ENCODE measurements at places on chromosomes 6 and 20.

GRCh38 chr20:37377346-37378081 lies 31.6 kb downstream of the SRC start:
- no peak for DNase-seq

DNA sequence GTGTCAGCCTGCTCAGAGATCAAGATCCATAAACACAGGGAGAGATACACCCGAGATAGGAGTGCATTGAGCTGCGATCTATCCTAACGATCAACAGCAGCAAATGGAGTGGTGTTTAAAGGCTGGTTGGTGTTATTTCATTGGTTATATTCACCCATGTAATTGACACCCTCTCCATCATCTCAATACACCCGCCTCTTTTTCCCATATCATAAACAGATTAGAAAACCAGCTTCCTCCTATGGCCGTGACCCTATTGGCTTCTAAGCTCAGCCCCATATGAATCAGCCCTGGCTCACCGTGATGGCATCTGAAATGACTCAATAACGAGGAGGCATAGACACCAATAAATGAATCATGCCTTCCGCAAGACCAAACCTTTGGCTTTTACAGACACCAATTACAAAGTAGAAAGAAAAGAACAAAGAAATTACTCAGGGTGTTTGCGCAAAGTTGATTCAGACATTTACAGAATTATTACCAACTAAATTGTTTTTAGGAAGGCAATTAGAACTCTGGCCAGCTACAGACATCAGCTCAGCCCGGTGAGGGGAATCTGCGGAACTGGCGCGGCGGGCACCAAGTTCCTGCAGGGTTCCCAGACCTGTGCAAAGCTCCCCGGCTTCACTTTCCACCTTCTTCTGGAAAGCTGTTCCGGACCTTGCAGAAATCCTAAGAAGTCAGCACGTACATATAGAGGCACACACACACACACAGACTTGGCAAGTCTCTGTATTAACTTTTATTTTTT lies 11.5 kb downstream of the PMEPA1 start:
- peak; percentile 91 for DNase-seq

DNA sequence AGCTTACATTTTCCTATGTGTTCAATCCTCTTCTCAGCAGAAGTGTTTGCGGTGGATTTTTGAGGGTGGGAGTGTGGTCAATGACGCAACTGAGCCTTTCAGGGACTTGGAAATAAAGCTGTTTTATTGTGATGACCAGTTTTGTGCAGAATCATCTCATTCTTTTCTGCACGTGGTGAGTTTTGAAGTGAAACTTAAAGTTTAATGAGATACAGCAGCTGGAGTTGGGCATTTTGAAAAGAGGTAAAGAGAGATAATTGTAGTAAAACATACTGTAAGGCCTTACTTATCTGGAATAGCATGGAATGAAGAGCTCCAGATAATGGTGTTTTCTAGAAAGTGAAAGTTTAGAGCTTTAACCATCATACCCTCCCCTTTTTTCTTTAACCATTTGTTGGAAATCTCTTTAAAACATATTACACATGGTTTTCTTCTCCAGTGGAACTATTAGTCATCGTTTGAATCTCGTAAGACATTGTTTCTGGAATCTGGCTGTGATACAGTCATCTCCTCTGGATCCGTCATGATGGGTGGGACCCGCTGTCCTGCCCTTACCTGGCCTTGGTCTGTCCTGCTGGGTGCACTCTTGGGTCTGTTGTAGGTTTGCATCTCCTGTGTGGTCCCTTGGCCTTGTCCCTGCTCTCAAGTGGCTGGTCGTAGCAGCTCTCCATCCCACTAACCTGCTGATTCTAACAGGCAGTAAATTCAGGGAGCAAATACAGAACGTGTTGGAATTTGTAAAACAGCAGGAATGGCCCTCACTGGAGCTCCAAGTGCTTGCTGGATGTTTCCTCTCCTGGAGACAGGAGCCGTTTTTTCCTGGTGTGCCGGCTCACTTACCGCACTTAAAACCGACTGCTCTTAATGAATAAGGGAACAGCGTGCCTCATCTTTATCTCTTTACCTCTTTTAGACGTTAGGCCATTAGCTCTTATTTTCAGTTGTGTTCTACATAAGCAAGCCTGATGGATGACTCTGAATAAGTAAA lies 29.8 kb downstream of the UST start:
- DNase-seq, result peak; percentile 85

- DNase-seq, result no peak
These were observed 173.0 kb downstream of the PLCB4 start for GRCh38 chr20:9241721-9242427.

DNA sequence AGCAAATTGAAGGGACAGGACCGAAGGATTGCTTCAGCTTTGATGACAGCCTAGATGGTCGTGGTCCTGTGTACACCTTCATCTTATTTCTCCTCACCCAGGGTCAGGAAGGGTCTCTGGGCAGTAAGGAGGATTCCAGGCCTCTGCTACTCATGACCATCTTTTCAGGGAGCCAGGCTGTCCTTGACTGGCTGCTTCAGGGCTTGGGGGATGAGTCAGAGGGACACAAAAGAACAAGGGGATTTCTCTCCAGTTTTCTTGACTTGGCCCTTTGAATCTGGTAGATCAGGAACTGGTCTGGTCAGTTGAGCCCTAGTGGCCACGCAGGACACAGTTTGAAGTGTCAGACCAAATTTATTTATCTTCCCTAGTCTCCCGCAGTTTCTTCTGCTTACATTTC lies 402.1 kb upstream of the CHD6 start:
- no peak for DNase-seq
